ENCODE measurements at places on chromosomes 3 and 15.

DNA sequence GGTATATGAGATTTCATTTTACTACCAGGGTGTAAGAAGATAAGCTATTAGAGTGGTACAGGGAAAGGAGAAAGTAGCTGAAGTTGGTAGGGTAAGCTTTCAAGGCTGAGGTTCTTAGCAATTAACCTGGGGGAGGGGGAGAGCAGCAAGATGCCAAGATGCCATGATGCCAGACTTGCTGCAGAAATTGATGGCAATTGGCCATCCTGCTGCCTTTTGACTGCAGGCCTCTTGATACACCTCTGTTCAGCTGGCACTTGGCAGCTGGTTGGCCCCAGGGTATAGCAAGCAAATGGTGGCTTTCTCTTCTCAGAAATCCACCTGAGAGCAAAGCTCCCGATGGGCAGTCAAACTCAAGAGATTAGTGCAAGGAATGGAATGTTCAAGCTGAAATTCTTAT is 21.4 kb upstream of the DPH6 start:
- no peak for ATAC-seq

- ATAC-seq: peak; percentile 56
These were observed 480.3 kb upstream of the ALCAM start for GRCh38 chr3:104886220-104886995.

DNA sequence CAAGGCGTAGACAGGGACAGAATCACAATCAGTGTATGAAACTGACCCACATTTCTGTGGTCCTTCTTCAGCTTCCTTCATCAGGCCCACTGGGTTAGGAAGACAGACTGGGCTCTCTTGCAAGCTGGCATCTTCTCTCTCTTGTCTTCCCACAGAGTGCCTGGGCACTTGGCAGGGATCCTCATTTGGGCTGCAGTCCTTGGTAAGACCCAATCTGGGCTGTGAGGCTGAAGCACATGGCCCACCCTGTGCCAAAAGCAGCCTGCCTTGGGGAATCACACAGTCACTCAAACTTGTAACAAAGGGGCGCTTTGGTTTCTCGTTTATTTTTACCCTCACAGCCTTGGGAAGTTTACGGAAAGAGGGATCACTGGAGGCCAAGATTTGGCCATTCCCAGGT is 8.2 kb upstream of the EPHB3 start:
- ATAC-seq: no peak

- ATAC-seq: no peak
These were observed 84.4 kb downstream of the GPR156 start for GRCh38 chr3:120200493-120201235.

- no peak for ATAC-seq
These were observed 126.2 kb downstream of the TPRG1 start for GRCh38 chr3:189297932-189298331.

GRCh38 chr3:111695636-111696117 is 100.5 kb upstream of the ZBED2 start:
- ATAC-seq: no peak

DNA sequence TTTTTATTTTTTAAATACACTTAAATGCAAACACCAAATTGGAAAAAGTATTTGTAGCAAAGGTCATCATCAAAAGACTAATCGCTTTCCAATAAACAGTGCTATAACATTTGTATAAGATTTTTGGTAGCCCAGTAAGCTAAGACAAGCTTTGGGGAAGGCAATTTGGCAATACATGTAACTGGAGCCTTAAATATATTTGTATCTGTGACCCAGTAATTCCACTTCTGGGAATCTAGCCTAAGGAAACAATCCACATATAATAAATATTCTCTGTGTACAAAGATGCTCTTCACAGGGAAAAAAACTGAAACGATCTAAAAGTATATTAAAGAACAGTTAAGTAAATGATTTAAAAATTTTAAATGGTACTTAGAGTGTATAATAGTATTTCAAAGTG is 65.5 kb upstream of the TJP1 start:
- ATAC-seq: no peak

GRCh38 chr3:129112308-129113052 is 9.1 kb downstream of the RAB43 start:
- no peak for ATAC-seq

DNA sequence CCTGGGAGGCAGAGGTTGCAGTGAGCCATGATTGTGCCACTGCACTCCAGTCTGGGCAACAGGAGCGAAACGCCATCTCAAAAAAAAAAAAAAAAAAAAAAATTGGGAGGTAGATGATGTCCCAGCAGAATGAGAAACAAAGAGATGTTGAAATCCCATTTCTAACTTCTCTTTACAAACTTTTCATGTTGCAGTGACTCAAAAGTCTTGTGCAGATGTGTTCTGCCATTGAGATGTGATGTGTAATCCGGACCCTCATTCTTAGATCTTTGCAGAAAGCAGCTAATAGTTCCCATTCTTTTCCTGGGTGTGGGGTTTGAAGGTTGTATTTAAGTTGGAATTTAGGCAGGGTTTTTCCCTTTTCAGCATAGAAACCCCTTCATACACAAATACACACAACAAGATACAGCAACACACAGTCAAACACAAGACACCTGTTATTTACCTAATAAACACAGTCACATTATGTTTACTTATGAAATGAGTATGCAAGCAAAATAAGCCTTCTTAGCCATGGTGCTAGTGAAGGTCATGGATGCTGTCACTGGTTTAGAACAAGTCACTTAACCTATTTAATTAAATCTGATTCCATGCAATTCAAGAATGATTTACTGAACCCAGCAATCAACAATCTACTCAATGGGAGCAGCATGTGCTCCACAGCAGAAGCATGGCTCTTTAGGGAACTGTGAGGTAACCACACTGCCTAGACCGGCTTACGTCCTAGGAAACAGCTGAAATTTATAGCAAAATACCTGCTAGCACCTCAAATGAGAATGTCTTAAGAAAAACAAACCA is 14.9 kb downstream of the SIAH2 start:
- no peak for ATAC-seq

DNA sequence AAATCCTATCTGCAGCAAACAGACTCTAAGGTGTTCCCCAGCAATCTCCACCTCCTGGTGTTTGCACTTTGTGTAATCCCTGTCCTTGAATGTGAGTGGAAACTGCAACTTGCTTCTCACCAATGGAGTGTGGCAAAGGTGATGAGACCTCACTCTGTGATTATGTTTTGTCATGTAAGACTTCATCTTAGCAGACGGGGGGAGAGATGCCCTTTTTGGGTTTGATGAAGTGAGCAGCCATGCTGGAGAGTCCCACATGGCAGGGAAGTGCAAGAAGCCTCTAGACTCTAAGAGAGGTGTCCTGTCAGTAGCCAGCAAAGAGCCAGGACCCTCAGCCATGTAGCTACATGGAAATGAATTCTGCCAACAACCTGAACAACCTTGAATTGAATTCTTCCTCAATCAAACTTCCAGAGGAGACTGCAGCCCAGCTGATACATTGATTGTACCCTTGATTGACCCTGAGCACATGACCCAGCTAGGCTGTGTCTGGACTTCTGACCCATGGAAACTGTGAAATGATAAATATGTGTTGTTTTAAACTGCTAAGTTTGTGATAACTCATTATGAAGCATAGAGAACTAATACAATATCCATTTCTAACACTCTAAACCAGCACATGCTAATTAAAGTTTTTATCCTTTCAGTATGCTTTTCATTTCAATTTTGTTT is 71.4 kb upstream of the RASGRF1 start:
- ATAC-seq: no peak

- ATAC-seq: no peak
These were observed 15.3 kb upstream of the PHC3 start for GRCh38 chr3:170196833-170197232.

DNA sequence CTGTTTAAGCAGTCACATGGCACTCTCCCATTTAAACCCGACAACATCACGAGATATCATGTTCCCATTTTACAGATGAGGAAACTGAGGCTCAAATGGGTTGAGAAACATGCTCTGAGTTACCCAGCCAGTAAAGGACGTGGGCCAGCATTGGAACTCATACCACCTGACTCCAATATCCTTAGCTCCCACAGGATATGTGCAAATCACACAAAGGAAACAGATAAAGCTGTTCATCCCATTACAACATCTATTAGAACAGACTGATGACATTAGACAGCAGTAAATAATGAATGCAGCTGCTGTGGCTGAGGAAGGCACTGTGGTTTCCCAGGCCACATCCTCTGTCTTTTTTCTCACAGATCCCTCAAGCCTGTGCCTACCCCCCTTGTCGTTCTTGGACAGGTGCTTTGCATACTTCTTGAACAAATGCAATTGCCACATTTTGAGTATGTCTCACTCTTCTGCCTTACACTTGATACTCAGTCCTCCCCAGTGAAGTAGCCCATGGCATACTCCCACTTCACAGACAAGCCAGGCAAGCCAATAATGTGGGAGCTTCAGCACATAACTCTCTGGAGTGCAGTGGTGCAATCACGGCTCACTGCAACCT is 17.7 kb downstream of the FRMD4B start:
- ATAC-seq: peak; percentile 73

GRCh38 chr3:197855571-197855970 is 64.5 kb downstream of the LRCH3 start:
- no peak for ATAC-seq

GRCh38 chr3:108862865-108863798 is 40.5 kb downstream of the TRAT1 start:
- ATAC-seq: no peak
